Stimulated activated CD8-positive, alpha-beta memory T cell treated with anti-CD3 and anti-CD28 coated beads, Interleukin-7, amount 100 ng/mL, for 24 hours (primary cell): ENCODE measurements at places on chromosomes 5 and 9.

GRCh38 chr5:96927008-96927407 lies 8.9 kb upstream of the LNPEP start:
- DNase-seq = no peak

GRCh38 chr9:93650448-93650847 lies 74.1 kb downstream of the PHF2 start:
- no peak for DNase-seq

- DNase-seq = no peak
Observed at GRCh38 chr5:78985725-78986223, 664 bp upstream of the ARSB start.

GRCh38 chr5:11182441-11183080 lies 421.5 kb upstream of the DAP start:
- no peak for DNase-seq

DNA sequence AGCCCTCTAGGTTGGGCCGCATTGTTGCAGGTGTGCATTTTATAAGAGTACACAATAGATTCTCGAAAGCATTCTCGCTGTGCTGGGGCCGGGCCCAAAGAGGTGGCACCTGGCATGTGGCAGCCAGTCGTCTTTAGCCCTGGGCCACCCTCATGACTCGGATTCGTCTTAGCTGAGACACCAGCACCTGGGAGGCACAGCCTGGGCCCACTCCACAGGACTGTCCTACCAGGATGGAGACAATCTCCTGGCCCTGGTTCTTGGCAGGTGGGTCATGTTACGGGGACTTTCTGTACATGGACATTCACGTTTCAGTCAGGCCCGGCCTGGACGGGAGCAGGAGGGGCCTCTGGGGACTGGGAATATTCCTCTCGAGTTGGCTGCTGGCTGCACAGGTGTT lies 212.5 kb downstream of the FANCC start:
- DNase-seq = no peak

- DNase-seq = no peak
Observed at GRCh38 chr9:134563397-134563796, 78.2 kb upstream of the COL5A1 start.

DNA sequence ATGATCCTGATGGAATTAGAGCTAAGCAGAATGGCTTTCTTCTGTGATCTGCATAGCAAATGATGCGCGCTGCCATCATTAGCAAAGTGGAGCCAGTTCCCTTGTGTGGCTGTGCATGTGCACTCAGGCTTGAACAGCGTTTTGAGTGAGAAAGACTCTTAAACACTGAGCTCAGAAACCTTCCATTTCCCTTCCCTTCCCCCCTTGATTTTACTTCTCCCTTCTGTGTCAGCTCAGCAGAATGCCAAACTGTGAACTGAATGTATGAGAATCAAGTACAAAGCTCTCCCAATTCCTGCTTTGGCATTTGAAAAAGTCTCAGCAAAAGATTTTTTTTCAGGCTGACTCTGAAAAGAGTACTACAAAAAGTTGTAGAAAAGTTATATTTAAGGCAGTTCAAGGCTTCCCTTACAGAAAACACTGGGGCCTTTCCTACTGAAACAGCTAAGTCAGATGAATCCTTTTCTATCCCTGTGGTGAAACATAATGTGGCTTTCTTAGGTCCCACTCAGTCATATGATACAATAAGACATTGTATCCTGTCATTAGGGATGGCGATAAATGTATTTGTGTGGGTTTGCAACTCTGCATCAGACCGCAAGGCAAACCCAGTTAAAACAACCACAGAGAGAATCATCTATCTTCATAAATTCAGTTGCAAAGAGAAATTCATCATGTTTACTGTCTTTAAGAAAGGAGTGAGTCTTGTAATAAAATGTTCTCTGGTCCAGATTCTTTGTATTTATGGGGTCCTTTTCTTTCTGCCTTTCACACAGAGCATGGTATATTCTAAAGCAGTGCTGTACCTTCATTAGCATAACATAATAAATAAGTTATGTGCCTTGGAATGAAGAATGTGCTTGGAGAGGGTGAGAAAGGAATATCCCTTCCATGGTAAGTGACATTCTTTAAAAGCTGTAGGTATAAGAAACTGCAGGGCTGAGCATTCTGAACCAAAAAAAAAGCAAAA lies 222.6 kb downstream of the CAAP1 start:
- no peak for DNase-seq

DNA sequence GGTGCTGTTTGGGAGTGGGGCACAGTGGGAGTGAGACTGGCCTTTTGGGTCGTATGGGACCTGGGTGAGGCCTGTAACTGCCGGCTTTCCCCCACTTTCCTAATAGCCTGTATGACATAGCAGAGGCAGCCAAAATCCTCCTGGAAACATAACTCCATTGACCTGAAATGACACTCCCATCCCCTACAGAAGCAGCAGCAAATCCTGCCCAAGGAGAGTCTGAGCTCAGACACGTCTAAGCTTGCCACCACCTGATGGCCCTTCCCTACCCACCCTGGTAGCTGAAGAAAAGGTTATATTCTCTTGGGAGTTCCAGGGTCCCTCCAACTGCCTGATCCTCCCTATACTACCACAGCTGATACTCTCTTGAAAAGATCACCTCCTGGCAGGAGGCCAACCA lies 179.8 kb upstream of the ARRDC3 start:
- no peak for DNase-seq

DNA sequence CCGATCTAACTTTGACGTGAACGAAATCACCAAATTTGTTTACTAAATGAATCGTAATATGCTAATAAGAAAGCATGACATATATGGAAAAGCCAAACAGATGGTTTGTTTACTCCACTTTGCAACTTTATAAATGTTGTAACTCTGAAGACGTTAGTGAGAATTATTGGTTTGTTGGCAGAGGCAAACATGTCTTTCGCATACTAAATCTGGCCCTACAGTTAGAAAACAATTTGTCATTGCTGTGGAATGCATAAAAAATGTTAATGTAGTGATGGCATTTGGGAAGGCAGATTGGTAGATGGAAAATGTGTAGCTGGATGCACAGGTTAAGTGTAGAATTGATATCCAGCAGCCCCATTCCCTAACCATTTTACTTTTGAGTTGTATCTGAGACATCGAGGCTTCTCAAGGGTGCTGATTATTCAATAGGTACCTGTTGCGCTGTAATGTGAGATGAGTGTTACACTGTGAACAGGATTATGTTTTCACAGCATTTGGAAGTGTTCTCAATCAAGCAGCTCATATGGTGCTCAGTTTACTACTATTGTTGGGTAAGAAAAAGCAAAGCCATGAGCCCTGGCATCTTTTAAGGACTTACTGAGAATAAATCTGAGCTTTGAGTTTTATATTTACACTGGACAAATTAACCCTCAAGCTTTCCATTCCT lies 444.8 kb downstream of the BNC2 start:
- no peak for DNase-seq

DNA sequence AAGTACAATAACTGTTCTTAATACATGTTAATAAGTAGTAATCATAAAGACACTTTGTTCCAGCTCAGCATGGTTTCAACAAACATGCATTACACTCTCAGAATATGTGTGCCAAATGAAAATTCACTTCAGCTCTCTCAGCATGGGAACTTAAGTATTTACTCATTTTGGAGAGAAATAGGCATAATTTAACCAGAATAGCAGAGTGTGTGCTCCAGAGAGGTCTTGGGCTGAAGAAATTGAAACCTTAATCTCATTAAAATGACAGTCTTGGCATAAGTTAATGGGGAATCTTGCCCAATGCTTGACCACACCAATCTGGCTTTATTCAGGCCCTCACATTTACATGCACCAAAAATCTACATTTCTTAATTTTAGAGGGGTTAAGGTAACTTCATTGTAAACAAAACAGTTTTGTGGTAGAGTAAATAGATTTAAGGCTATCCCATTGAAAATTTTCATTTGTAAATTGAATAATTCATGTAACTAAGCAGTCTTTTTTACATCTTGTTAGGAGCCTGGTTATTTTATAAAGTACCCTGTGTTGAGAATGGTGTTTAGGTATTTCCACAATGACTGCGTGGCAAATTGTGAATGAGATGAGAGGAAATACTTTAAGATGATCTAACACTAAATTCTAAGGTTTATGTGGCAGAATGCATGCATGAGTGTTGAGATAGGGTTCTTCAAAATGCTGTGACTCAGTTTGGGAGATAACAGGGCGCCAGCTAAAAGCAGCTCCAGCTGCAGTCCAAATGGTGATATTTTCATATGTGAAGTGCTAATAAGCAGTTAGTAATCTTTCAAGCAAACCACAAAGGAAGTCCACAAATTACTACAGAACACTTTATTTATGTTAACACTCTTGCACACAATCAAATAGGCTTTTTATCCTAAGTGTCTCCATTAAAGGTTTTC lies 11.3 kb upstream of the LOX start:
- DNase-seq = no peak

DNA sequence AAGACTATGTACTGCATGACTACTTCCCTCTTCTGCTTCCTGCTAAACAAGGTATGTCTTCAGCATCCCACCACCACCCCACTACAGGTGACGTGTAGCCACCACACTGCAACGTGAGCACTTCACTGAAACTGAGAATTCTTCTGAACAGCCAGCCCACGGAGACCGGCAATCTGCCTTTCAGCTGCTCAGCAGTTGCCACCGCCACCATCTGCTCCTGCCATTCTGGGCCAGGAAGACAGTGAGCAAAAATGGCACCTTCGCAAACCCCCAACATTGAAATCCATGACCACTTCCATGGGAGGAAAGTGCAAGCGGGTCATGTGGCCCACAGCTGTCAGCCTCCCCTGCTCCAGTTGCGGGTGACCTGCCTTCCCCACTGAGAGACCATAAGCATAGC lies 443.4 kb upstream of the ST8SIA4 start:
- DNase-seq = no peak

GRCh38 chr9:22241024-22241423 lies 205.6 kb upstream of the DMRTA1 start:
- DNase-seq = no peak

DNA sequence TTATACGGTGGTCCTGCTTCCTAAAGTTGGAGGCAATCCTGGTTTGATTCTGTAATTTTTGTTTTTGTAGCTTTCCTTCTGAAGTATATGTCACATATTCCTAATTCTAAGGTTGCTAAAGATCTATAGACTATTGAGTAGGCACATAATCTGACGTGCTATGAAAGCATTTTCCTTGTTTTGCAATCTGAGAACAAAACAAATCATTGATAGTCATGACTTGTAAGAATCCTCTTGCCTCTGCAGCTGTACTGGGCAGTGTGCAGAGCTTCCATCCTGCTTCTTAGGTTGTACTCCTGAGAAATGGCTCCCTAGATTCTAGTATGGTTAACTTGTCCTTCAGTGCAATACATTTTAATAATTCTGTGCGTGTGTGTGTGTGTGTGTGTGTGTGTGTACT lies 35.4 kb downstream of the SEMA6A start:
- DNase-seq = no peak

DNA sequence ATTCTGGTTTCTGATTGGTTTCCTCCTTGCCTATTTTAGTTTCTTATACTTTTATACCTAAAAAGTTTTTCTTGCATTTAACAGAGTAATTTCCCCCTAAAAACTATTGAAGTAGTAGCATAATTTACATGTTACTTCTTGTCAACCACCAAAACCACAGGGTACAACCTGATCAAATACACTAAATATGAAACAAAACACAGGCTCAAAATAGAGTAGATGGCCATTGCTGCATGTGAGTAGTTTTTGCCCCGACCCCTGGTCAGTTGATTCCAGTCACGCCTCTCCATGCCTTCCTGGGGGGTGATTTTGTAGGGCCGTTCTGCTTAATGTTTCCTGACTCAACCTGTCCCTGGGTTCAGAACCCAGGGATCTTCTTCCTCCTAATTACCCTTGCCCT lies 101.8 kb downstream of the TLE4 start:
- DNase-seq = no peak

DNA sequence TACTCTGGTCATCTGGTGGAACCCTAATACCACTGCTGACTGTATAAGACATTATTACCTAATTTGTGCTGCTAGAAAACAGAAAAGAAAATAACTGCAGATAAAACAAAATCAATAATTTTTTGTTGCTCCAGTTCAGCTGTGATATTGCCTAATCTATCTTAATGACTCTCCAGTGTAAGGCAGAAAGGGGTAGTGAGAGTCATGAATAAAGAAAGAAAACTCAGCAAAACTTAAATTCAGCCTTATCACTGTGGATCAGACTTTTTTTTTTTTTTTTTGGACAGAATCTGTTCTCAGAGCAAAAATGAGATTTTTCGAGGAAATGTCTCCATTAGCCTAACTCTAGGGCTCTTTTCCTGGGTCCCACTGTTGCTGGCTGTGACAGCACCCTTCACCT lies 1.1 kb upstream of the DOCK2 start:
- no peak for DNase-seq

GRCh38 chr9:69308206-69308931 lies 16.6 kb upstream of the ENTREP1 start:
- no peak for DNase-seq

GRCh38 chr5:161278739-161279660 lies 267.5 kb downstream of the GABRB2 start:
- DNase-seq = no peak

- DNase-seq = no peak
Observed at GRCh38 chr9:137300567-137301080, 1.4 kb downstream of the NRARP start.

GRCh38 chr5:164487939-164488338 lies 982.5 kb downstream of the MAT2B start:
- DNase-seq = no peak

DNA sequence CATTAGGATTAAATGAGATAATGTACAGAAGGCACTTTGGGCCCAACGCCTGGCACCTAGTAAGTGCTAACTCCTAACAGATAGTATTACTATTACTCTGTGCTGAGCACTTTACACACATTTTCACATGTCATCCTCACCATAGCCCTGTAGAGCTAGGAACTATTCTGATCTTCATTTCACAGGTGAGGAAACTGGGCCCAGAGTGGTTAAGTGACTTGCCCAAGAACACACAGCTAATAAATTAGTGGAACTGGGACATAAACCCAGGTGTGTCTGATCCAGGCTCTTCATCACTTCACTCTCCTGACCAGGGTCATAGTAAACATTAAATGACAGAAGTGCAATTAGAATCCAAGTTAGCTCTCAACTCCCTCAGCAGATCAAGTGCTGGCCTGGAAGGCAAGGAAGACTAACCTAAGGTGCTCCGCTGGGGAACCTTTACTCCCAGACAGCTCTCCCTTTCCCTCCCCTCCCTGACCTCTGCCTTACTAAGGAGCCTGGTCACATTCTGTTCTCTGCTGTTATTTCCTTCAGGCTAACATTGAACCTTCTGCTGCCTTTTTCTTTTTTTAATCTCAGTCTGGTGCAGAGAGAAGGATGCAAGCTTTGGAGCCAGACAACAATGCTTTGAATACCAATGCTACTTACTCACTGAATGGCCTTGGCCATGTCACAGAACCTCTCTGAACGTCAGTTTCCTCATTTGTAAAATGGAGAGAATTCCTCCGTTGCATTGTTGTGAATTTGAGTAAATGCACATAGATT lies 4.1 kb upstream of the ADRA1B start:
- no peak for DNase-seq

GRCh38 chr5:14872070-14872989 lies 752 bp upstream of the ANKH start:
- DNase-seq = peak; percentile 40

- no peak for DNase-seq
Observed at GRCh38 chr5:124755565-124755964, 9.1 kb upstream of the ZNF608 start.
